CD4-positive, alpha-beta T cell treated with Interleukin-1 beta for 1 hour (primary cell): ENCODE measurements at places on chromosomes 5 and 9.
A peak's percentile ranks its signal among the peaks of the same experiment; 100 is the strongest.

DNA sequence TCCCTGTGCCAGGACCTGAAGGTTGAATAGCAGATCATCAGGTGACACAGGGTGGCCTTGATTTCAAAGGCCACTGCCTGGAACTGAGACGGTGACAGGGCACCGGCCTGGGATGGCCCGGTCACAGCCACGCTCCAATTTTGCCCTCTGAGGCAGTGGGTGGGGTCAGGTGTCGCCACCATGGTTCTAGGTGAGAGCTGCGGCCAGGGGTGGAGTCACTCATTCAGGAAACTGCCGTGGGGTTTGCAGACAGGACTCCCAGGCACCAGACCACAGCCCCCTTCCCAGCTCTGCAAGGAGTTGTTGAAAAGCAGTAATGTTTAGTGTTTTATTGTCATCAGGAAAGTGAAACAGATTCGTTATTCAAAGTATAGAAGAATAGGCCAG, 17.3 kb upstream of the RNU6ATAC start:
- DNase-seq, result no peak

- DNase-seq, result no peak
These were observed 185.9 kb downstream of the KIAA0825 start for GRCh38 chr5:94432499-94432898.

GRCh38 chr5:139895046-139895445, 99.4 kb downstream of the PSD2 start:
- no peak for DNase-seq

GRCh38 chr5:134394932-134395331, 16.7 kb downstream of the CDKN2AIPNL start:
- DNase-seq, result no peak

DNA sequence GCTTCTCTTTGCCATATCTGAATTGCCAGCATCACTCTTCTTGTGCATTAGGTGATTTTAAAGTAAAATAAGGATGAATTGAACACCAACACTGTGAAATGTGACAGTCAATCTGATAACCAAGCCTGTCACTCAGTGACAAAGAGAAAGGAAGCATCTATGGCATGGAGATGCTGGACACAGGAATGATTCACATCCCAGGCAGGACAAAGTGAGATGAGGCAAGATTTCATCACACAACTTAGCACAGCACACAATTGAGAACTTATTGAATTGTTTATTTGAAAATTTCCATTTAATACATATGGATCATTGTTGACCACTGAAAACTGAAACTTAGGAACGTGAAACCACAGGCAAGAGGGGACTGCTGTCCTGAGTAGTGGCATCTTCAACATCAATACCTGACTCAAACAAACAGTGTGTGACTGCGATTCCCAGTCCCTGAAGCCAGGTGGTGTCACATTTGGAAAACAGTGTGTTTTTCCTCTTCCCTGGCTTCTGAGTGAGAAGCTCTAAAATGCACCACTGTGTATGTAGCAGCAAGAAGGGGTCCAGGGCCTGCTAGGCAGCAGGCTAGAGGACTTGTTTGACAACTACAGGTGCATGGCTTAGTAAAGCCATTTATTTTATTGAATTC, 10.7 kb downstream of the GAPT start:
- DNase-seq, result no peak

DNA sequence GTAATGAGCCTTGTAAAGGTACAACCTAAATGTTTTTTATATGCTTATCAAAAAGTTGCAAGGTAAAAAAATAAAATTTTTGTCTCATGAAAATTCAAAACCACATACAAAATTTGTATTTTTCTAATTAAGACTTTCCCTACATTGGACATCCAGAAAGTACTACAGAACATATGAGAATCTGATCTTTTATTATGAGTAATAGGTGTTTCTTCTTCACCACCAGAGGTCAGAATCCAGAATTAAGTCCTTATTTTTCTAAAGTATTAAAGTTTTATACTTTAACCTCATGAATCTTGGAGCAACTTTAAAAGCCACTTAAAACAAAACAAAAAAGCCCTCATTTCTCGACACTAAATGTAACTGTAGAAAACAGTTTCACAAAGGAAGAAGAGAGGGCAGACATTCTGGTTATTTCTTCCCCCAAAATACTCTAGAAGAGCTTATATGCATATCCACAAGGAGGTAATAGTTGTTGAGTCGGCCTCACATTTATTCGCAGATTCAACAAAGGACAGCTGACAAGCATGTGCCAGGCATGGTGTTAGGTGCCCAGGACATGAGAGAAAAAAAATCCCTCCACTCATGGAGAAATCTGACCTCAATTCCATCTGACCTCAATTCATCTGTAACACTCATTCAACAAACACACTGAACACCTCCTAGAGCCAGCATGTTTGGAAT, 69.3 kb downstream of the MLLT3 start:
- peak; percentile 2 for DNase-seq

- no peak for DNase-seq
These were observed 985.3 kb upstream of the DMAC1 start for GRCh38 chr9:8784838-8785237.

DNA sequence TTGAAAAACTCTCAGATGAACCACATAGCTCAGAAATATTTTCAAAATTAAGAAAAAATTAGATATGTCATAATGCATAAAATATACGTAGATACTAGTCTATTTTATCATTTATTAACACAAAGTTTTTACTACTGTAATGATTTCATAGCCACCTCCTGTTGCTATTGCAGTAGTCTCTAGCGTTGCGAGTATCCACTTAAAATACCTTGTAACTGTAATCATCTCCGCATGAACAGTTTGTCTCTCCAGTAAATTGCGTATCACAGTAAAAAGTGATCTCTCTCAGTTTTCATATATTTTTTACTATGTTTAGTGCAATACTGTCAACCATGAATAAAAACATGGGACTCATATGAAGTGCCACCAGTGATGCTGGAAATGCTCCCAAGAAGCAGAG, 417.9 kb upstream of the ZNF462 start:
- no peak for DNase-seq

GRCh38 chr5:175120412-175120811, 323.6 kb downstream of the DRD1 start:
- DNase-seq, result no peak

DNA sequence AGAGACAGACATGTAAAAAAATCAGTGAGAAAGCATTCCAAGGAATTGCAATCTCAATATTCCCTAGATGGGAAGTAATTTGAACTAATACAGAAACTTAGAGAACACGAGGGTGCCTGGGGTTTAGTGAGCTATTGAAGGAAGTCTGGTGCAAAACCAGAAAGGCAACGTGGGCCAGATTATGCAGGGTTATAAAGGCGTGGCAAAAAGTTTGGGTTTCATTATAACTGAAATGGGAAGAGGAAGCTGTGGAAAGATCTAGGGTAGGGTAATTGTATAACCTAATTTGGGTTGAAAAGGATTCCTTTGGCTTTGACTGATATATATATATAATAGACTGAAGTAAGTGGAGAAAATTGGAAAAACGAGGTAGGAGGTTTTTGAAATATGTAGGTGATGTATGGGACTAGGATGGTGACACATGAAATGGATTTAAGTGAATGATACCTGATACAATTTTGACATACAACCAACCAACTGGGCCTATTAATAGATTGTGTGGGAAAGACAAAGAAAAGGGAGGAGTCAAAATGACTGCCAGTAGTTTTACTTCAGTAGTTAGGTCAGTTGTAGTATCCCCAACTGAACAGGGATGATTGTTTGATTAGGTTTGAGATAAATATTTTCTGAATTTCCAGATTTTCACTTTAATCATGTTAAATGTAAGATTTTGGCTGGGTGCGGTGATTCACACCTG, 65.3 kb downstream of the FAM174A start:
- DNase-seq, result no peak

DNA sequence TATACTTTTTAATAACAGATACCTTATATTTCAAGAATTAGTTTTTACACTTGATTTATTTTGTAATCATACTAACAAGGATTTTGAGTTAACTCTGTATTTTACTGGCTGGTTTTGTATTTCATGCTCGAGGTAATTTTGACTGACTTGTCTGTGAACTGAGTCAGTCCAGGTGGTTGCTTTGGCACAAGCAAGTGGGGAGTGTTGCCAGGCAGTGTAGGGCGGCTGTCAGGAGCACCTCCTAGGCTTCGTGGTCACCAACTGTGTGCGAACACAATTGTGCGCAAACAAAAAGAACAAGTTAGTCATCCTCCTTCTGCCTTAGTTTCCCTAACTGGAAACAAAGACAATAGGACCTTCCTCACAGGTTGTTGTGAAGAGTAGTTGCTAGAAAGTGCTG, 286.3 kb downstream of the ADGRV1 start:
- DNase-seq, result no peak

GRCh38 chr9:122133263-122133983, 26.2 kb downstream of the NDUFA8 start:
- DNase-seq, result no peak

DNA sequence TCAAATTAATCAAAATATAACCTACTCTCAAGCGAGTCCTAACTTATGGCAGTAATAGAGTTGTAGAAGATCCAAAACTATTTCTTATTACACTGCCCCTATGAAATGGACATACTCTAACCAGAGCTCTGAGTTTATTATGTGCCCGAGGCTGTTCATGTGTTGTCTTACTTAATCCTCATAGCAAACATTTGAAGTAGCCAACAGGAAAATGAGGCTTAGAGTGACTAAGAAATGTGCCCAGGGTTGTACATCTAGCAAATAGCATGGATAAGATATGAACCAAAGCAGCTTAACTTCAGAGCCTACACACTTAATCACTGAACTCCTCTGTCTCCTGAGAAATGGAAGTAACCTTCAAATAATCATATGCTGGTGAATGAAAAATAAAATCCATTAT, 1551.7 kb downstream of the MAT2B start:
- DNase-seq, result no peak

- DNase-seq, result no peak
These were observed 201.1 kb upstream of the MVB12B start for GRCh38 chr9:126125577-126125976.

DNA sequence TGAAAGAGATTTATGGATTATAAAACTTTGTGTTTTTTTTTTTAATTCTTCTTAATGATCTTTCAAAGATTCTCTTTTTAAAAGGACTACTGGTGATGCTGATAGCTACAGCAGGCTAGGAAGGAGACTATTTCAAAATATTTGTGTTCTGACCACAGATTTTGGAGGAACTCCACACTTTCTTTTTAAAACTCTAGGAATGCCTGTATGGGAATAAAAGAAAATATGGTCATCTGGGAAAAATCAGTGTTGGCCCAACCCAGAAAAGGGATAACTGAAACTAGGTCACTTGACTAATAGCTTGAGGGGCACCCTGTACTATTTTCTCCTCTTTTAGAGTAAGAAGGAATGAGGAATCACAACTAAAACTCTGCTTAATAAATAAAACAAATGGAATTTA, 97.6 kb upstream of the ADAMTS19 start:
- DNase-seq, result no peak

GRCh38 chr5:28810751-28811136, 1772.4 kb upstream of the CDH9 start:
- DNase-seq, result no peak

- no peak for DNase-seq
These were observed 34.2 kb downstream of the PRKACG start for GRCh38 chr9:68979538-68980314.

- DNase-seq, result no peak
These were observed 3.3 kb upstream of the NEURL1B start for GRCh38 chr5:172637740-172638139.

GRCh38 chr5:19728571-19728970, 259.4 kb downstream of the CDH18 start:
- DNase-seq, result no peak
